ENCODE measurements at places on chromosomes 13 and 19.

DNA sequence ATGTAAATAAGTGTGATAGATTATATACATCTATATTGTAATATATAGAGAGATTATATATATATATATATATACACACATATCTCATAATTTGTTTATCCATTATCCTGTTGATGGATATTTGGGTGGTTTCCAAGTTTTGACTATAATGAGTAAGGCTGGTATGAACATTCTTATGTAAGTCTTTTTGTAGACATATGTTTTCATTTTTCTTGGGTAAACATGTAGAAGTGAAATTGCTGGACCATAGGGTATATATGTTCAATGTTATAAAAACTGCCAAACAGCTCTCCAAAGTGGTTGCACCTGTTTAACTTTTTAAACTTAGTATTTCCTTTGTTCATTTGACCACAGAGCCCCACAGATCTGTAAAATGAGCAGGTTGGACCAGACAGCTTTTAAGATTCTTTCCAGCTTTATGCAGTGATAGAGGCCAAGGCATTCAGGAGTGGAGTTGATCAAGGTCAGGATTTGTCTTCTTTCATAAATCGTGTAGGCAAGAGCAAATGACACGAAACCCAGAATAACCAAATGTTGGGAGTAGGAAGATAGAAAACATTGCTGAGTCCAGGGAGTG, 21.7 kb upstream of the KATNAL1 start:
- no peak for DNase-seq

- DNase-seq = no peak
Observed at GRCh38 chr13:67740871-67741535, 510.9 kb upstream of the PCDH9 start.

GRCh38 chr13:74115133-74115532, 19.1 kb downstream of the KLF12 start:
- DNase-seq = no peak

GRCh38 chr19:50723069-50723468, at the start of gene CLEC11A:
CLEC11A (plus strand) TSS chr19:50723364; CDS start chr19:50723526, 162 bp downstream.
- no peak for DNase-seq

DNA sequence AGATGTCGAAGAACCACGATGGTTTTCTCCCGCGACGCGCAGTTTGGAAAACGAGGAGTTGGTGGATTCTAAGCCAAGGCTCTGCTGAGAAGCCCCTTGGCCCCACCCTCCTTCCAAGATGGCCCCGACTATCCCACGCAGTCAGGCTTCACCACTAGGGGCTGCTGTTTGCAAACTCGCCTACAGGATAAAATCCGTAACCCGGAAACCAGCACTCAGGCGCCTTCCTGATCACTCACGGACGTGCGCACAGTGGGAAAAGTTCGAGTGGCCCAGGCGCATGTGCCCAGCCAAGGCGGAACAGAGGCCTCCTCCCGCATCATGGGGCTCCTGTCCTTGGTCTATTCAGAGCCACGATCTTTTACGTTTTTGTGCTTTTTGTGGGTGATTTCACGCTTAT, 19.2 kb upstream of the UQCR11 start:
- DNase-seq = peak; percentile 15

Data from activated CD8-positive, alpha-beta memory T cell treated with anti-CD3 and anti-CD28 coated beads for 4 hours (primary cell).